ENCODE measurements at places on chromosomes 16 and 17.
A peak's percentile ranks its signal among the peaks of the same experiment; 100 is the strongest.

GRCh38 chr17:79251824-79252223 lies 177.2 kb downstream of the ENGASE start:
- DNase-seq = no peak

GRCh38 chr16:86167061-86167460 lies 268.1 kb downstream of the IRF8 start:
- DNase-seq = no peak

DNA sequence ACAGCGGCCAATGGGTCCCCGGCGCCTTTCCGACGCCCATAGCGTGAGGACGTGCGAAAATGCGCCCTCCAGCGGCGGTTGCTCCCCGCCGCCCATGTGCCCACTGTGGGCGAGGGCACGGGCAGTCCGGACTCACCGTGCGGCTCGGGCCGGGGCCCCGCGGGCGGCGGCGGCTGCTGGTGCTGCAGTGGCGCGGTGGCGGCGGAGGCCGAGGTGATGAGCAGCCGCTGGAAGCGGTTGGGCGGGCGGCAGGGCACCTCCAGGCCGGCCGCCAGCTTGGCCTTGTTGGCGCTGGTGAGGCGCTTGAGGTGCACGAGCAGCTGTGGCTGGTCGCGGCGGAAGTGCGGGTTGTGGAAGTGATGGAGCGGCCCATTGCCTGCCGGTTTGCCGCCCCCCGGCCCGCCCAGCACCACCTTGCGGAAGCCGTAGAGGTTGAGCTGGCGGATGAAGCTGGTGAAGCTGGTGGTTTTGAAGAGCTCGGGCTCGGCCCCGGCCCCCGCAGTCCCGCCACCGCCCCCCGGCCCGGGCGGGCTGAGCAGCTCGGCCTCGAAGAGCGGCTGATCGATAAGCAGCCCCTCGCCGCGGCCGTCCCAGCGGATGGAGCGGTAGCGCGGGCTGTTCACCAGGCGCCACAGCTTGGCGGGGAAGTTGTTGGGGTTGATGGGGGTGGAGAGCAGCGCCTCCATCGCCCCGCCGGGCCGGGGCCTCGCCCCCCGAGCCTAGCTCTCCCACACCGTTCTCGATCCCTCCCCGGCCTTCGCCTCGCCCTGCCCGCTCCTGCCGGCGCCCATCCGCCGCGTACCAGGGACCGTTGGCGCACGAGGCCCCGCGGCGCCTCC lies at the start of gene HSF5:
Gene HSF5 (minus strand): TSS at position 820 of the 839 bp plus-strand sequence. CDS start 134 bp downstream, at position 686.
- DNase-seq = peak; percentile 57

DNA sequence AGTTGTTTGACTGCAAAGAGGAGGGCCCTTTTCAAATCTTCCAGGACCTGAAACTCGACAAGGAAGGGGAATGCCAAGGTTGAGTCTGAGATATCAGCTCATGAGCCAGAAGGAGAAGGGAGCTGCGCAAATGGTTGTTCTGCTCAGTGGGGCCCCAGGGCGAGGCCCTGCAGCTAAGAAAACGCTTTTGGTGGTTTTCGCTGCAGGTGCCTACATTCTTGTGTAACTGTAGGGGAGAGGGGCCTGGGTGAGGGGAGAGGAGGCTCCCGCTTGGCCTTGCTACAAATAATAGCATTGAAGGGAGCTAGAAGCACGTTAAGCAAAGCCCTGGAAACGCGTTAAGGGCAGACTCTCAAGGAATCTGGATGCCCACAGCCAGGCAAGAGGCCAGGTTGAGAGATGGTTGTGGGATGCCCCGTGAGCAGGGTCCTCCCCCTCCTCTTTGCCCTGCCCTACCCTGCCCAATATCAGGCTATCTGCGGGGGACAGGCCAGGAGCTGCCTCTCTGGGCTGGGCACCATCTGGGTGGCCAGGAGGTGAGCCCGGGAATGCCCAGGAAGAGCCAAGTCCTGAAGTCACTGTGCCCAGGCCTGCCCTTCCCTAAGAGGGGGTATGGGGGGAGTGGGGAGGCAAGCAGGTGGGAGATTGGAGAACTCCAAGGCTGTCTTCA lies 21.9 kb downstream of the GPR142 start:
- no peak for DNase-seq

GRCh38 chr16:73549984-73550631 lies 502.2 kb upstream of the ZFHX3 start:
- no peak for DNase-seq

DNA sequence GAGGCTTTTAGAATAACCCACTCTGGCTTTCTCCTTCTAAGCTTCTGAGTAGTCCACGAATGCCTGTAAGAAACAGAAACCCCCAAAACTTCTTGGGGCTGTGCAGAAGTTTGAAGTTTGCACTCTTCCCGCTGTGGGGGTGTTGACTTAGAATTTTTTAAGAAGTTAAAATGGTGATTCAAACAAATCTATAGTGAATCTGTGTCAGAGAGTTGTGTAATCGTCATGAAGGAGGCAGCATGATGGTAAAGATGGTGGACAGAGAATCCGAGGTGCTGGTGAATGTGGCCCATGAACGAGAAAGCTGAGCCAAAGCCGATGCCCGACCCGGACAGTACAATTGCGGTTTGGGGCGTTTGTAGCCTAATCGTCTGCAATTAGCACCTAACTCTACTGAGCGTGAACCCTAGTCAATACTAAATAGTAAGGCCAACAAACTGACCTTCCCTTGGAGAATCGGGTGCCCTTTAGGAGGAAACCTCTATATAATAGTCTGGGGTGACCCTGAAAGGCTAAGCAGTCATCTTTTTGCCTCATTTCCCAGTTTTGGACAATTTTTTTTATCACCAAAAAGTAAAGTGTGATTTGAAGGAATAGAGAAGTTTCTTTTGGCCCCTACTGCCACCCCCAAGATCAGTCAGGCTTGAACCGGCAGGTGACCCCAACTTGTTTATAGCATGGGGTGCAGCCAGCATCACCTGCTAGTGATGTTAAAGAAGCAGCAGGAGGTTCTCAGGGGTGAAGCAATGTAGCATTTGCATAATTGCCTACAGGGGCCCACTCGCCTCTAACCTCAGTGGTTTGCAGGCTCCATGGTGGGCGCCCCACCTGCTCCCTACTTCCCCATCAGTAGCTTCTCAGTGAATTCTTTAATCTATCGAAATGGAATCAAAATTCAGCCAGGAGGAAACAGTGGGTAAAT lies 11.2 kb downstream of the IRF8 start:
- DNase-seq = no peak

- DNase-seq = no peak
Measured at GRCh38 chr16:49844359-49844758, 11.6 kb downstream of the ZNF423 start.

GRCh38 chr17:79784353-79785016 lies 6.5 kb downstream of the CBX2 start:
- DNase-seq = no peak
